ENCODE measurements at places on chromosomes 7 and 10. TPM values are rescaled to one million over a fixed set of nuclear protein-coding genes. Genes with fewer than 3 reads are reported as not detected.

Gene GRID2IP
- not detected for total RNA-seq

Gene ANKRD30A
- not detected for total RNA-seq

Gene XRCC2
- 0.38 TPM for total RNA-seq

Gene LHFPL3
- not detected for total RNA-seq

Gene ACSL5
- 6.0 TPM for total RNA-seq

Gene AGAP4
- 6.4 TPM for total RNA-seq

Gene BMPER
- 2.3 TPM for total RNA-seq

All from Right ventricle myocardium superior (tissue), 1 donor.